Kidney (tissue), 22 donors: ENCODE measurements at places on chromosomes 11 and 22. TPM values are rescaled to one million over a fixed set of nuclear protein-coding genes. Genes with fewer than 3 reads are reported as not detected.
A peak's percentile ranks its signal among the peaks of the same experiment; 100 is the strongest.

GRCh38 chr11:59810911-59811259, 307 bp upstream of the MRPL16 start:
- no peak for DNase-seq
- no peaks in the 10 kb centered on the region for H3K27me3 ChIP-seq
- peaks cover 9% of the 10 kb centered on the region for H3K4me1 ChIP-seq
- peaks cover 10% of the 10 kb centered on the region for H3K36me3 ChIP-seq
- H3K27ac ChIP-seq: peak overlapping the region; percentile 79

- DNase-seq: peak; percentile 20
- H3K27ac ChIP-seq: no peak overlapping the region
- H3K36me3 ChIP-seq: no peaks in the 10 kb centered on the region
- H3K4me1 ChIP-seq: no peaks in the 10 kb centered on the region
- H3K27me3 ChIP-seq: no peaks in the 10 kb centered on the region
Observed at GRCh38 chr11:17256512-17256911, 20.0 kb upstream of the NUCB2 start.

DNA sequence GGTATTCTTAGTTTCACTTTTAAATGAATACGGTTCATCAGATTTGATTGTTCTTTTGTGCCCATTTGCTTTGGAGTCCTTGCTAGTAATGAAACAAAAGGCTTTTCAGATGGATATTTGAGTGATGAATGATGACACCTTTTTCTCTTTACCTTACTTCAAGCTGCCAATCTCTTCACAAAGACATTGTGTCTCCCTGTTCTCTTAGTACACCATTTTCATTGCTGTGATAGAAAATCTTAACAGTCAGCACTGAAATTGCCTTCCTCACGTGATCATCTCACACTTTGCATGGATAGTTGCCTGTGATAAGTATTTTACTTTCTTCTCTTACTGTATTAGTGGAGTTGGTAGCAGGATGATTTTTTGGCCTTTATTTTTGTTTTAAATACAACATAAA, 396.6 kb downstream of the NELL1 start:
- peak overlapping the region; percentile 54 for H3K4me3 ChIP-seq
- H3K27ac ChIP-seq: no peak overlapping the region
- no peaks in the 10 kb centered on the region for H3K36me3 ChIP-seq
- no peaks in the 10 kb centered on the region for H3K27me3 ChIP-seq
- no peak for DNase-seq

ACR gene
- 1.6 TPM for total RNA-seq

DNA sequence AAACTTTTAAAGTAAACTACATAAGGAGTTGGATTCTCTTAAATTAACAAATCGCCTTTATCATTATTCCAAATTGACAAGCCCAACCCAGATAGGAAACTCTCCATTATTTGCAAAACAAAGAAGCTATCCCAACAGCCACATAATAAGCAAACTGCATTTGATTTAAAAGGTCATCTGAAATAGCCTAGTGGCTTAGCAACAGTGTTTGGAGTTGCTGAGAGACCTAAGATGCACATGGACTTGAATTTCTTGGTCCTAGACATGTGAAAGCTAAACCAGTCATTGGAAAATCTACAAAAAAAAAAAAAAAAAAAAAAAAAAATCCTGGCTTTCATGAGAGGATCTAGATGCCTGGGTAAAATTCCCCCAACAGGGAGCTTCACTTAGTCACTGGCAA, 69.5 kb downstream of the PRCP start:
- H3K36me3 ChIP-seq: no peaks in the 10 kb centered on the region
- no peak overlapping the region for H3K27ac ChIP-seq

FGF4 gene
- not detected for total RNA-seq

MS4A7 gene
- total RNA-seq: 47.6 TPM

DNA sequence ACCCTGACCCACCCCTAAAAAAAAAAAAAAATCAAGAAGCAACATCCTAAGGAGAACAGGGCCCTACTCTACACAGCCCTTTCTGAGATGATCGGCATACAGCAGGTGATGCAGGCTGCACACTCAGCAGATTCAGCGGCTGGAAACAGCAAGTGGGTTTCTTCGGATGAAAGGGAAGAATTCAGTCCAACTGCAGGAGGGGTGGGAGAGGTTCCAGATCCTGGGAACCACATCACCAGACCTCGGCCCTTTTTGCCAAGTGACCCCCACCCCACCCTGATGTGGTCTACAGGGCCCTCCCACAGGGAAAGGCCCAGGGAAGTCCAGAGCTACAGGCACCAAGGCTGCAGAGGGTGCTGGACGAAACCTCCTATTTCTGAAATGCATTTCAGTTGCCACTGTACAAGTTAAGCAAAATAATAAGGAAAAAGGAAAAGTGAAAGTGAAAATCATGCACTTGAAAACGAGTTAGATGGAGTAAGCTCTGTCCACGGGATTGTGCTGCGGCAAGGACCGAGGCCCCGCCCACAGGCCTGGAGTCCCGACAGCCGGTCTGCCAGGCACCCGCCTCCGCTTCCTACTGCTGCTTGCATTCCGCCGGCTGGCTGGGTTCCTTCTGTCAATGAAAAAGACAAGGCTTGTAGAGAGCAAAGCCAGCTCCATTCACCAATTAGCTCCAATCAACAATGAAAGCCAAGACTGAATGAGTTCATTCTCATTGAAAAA, 16.0 kb upstream of the PHLDA2 start:
- peak overlapping the region; percentile 40 for H3K27ac ChIP-seq
- peak; percentile 93 for DNase-seq
- no peak overlapping the region for H3K4me3 ChIP-seq
- H3K27me3 ChIP-seq: no peaks in the 10 kb centered on the region
- no peaks in the 10 kb centered on the region for H3K36me3 ChIP-seq

ADSL gene
- 42.5 TPM for total RNA-seq
